ENCODE measurements at places on chromosomes 2 and 18. TPM values are rescaled to one million over a fixed set of nuclear protein-coding genes. Genes with fewer than 3 reads are reported as not detected.

The FOXD4L1 gene
- under 0.01 TPM for total RNA-seq

GRCh38 chr18:45324495-45325113, 290.7 kb upstream of the SLC14A2 start:
- DNase-seq = no peak

The LIPG gene
- 2.2 TPM for total RNA-seq

DNA sequence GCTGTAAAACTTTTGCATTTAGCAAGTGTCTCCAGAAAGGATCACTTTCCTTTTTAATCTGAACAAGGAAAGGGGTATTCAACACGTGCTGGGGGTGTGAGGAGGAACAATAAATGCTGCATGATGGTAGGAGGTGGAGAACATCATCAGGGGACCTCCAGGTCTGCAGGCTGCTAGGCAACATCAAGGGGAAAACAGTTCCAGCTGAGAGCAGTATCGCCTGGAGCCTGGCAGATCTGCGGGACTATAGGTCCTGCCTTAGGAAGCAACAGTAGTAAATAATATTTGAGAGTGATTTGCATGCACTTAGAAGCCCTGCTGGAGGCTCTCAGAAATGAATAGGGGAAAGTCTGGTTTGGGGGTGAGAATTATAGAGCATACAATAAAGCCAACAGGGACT, 175.6 kb downstream of the SUCLG1 start:
- DNase-seq = no peak

DNA sequence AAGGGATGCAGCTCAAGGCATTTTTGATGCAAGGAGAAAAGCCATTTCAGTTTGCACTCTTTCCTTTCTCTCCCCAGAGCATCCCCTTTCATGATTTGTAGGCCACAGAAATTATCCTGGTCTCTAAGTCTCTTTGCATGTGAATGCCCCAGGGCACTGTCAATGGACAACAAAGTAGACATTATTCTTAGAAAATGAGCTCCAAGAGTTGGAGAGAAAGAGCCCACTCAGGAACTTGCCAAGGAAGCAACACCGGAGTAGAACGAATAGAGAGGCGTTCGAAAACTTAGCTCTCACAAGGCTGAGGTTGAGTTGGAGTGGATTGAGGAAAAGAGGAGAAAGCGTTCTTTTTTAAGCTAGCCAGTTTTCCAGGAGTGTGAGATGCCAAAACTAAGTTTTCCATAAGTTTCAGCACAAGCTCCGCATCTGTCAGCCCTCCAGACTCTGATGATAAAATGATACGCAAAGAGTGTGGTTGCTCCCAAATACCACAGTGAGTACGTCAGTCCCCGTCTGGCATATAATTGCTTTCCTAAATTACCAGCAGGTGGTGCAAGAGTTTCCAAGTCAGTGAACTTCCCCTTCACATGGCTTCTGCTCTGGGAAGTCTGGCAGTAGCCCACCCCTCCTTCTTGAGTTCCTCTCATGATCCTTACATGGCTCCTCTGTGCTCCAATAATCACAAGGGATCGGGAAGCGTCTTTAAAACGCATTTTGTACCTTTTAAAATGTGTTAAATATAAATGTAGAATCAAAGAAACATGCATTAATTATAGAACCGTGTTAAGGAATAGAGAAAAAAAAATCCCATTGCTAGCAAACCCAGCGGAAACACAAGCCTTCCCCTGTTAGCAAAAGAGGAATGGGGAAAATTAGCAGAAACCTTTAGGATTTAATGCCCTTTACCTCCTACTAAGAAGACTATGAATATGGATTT, 1060.6 kb upstream of the FANCL start:
- no peak for DNase-seq

DNA sequence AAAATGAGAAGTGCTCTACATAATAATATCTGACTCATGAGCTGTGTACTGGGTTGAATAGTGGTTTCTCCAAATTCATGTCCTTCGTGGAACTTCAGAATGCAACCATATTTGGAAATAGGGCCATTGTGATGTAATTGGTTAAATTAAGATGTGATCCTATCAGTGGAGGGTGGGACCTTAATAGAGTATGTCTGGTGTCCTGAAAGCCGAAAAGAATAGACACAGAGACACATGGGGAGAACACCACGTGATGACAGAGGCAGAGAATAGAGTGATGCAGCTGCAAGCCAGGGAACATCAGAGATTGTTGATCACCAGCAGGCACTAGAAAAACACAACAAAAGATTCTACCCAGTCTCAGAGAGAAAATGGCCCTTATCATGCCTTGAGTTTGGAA, 310.1 kb downstream of the EXOC6B start:
- DNase-seq = peak; percentile 11

The CCDC178 gene
- not detected for total RNA-seq

- DNase-seq = no peak
These were observed 130.4 kb downstream of the GALR1 start for GRCh38 chr18:77379976-77380509.

DNA sequence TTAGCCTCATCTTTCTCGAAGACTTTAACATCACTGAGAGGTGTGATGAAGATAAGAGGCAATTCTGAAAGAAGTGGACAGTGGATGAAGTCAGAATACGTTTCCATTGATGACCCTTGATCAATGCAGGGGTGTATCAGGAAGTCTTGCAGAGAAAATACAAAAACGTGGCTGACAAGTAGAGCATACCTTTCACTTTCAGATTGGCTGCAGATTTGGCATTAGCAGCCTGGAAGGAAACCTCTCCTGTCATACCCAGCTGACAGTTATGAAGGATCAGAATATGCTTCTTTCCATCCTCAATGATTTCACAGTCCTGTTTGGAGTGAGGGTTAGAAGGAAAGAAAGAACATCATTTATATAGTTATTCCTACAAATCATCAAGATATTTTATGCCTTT, 152.5 kb downstream of the PLEKHA3 start:
- DNase-seq = peak; percentile 37

The DPYSL5 gene
- not detected for total RNA-seq

The CCDC148 gene
- 1.8 TPM for total RNA-seq

The TCF23 gene
- not detected for total RNA-seq

GRCh38 chr2:71700658-71701397, 247.5 kb downstream of the DYSF start:
- peak; percentile 94 for DNase-seq

- no peak for DNase-seq
These were observed 46.6 kb downstream of the KANSL3 start for GRCh38 chr2:96591494-96591893.

The LYG2 gene
- not detected for total RNA-seq

Data from osteoblast (primary cell).